ENCODE measurements at places on chromosomes 7 and 10.

DNA sequence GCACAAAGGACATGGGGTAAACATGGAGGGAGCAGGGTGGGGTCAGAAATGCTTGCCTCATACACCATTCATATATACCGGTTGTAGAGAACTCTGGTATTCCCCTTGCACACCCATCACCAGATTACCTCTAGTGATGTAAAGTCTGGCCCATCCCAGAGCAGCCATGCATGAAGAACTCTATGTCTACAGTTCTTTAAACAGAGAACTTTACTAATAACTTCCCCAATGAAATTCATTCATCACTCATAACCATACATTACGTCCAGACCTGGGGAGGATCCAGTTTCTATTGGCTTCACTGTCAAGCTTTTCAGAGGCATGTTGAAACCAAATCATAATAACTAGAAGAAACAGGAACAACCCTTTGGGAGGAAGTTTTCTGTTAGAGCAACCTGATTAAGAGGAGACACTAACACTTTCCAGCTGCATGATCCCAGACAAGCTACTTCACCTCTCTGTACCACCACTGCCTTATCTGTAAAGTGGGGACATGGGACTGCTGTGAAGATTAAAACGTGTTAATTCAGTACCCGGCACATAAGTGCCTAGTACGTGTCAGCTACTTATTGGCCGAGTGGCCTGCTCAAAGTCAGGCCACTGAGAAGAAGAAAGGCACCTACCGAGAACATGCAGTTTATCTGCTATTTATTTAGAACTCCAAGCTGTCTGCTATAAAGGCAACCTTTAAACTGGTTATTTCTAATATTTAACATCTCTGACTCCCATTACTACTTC is 59.7 kb downstream of the IGF2BP3 start:
- no peak for DNase-seq

DNA sequence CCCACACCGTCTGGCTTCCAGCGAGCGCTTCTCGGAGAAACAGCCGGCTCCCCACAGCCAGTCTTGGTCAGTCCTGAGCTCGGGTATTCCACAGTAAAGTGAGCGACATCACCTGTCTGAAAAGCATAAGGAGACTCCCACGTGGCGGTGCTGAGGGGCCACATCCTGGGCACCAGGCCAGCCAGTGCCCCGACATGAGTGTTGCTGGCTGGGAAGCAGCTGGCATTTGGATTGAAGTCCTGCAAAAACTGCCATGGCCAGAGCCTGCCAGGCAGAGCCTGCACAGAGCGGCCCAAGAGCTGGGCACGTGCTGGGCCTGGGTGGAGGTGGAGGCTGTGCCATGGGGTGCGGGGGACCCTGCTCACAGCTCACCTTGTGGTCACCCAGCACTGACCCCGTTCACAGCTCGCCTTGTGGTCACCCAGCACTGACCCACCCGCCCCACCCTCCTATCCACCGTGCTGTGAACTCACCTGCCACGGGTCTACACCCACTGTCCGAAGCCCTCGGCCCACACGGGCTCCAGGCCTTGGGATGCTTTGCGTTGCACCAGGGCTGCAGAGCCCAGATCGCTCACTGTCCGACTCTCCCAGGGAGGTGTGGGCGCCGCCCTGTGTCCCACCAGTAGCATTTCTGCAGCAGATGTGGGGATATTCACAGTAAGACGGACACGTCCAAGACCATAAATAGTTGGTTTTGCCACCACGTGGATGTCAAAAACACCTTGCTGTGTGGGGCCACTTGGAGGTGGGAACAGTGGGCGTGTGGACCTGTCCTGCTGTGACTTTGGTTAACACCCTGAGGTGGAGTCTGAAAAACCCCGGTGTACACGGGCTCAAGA is 48.8 kb downstream of the PITRM1 start:
- no peak for DNase-seq

DNA sequence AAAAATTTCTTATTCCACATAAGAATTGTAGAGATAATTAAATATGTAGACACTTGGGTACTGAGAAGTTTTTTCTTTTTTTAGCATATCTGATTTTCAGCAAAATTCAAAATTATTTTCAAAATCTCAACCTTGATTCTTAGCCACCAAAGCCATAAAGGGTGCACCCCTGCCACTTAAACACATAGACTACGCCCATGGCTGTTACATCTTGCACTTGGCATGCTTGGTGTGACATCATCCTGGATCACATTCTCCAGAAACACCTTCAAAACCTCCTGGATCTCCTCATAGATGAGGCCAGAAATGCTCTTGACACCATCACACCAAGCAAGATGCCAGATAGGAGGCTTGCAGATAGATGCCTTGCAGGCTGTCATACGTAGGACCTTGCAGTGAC is 89.1 kb upstream of the KLF14 start:
- no peak for DNase-seq

GRCh38 chr7:64768824-64769223 is 25.4 kb upstream of the ZNF138 start:
- no peak for DNase-seq

DNA sequence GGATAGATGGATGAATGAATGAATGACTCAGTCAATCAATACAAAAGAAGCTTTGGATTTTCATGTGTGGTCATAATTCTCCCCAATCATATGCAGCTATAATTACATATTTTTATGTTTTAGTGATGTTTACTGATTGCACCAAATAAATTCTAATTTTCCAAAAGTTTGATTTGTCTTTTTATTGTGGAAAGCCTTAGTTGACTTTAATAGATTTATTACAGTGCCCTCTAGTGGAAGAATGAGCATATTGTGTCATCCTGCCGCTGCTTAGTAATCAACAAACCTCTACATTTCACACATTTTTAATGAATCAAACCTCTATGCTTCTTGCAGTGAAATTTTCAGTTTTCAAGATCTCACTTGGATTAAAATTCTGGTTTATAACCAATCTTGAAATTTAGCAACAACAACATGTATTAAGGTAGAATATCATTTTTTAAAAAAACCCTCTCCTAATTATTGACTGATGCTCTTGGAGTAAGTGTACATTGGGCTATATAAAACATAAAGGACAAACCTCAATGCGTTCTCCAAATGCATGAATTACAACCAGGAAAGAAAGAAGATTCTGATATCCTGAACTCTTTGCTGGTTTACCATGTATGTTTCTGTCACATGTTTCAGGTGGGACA is 55.6 kb upstream of the PNLIP start:
- no peak for DNase-seq

DNA sequence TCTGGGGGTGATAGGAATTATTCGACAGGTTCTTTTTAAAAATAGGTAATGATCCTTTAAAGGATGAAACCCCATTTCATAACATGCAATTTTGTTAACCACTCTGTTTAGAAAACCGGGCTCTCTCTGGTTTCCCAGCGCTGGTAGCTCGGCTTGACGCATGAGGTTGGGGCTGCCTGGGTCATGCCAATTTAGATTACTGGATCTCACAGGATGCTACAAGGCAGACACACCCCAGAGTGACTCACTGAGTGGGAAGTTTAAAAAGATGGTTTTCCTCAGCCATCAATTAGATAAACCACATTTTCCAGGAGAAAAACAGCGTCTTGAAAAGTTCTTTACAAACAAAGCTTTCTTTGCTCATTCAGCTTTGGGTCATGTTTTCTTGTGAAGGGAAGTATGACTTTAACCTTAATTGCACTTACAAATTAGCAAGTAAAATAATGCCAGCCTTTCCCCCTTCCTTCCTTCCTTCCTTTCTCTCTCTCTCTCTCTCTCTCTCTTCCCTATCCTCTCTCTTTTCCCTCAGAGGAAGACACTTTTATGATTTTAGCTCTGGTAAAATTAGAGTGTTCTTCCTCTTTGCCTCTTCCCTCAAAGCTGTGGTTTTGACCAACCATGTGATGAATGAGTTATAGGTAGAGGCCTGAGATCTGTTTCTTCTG is 99.8 kb downstream of the EPDR1 start:
- DNase-seq: peak; percentile 40

- no peak for DNase-seq
Measured at GRCh38 chr10:73876157-73876556, 1.8 kb upstream of the CAMK2G start.

- no peak for DNase-seq
Measured at GRCh38 chr10:65275296-65275695, 1650.5 kb upstream of the LRRTM3 start.

All from GM04503 (cell line).